MV-4-11 (cell line): ENCODE measurements at places on chromosomes 5 and 9.

DNA sequence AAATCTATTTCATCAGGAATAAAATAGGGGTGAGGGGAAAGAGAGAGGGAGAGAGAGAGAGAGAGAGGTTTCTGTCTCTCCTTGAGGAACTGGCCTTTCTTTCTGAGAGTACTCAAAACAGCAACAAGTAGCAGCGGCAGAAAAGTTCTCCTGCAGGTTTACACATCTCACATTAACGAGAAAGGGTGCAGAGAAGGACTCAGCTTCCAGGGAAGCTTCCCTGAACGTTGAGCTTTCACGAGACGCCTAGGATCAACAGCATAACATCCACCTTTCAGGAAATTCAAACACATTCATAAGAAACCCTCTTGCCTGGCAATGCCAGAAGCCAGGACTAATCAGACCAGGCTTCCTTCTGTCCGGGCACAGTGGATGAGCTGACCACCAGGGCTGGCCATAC is 162.9 kb downstream of the ZDHHC21 start:
- DNase-seq: no peak

- no peak for DNase-seq
These were observed 184.7 kb upstream of the PPP1R26 start for GRCh38 chr9:135294836-135295235.

GRCh38 chr5:40165106-40165788 is 514.5 kb upstream of the PTGER4 start:
- no peak for DNase-seq

DNA sequence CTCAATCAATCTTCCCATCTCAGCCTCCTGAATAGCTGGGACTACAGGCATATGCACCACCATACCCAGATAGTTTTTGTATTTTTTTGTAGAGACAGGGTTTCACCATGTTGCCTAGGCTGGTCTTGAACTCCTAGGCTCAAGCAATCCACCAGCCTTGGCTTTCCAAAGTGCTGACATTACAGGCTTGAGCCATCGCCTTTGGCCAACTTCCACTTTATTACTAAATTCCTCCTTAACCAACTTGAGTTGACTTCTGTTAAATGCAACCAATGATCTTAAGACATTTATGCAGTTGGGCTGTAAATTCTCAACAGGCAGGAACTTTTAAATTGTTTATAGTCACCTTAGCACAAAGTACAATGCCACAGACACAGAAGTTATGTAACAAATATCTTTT is 2.8 kb downstream of the LARS1 start:
- DNase-seq: no peak

- no peak for DNase-seq
These were observed 70.2 kb downstream of the PRUNE2 start for GRCh38 chr9:76835571-76836283.

DNA sequence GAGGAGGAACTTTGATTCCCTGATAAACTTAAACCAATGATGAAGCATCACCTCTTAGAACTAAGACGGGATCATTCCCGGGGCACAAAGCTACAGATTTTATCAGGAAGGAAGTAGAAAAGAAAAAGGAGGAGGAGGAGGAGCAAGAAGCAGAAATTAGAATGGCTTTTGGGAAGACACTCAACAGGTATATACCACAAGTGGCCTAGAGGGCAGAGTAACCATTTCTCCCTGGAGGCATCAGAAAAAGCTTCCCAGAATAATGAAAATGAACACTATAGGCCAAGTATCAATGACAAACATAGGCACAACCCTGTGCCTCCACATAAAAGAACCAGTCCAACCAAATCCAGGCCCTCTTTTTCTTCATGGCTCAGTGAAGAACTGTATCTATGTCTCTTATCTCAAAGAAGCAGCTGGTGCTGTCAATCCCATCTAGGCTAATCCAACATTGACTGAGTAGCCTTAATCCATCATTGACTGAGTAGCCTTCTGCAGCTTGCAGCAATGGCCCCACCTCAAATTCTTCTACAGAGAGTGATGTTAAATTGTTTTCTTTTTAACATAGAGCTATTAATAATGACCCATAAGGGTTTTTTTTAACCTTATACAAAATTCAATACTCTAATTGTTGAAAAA is 178.8 kb upstream of the KIF2A start:
- DNase-seq: no peak

DNA sequence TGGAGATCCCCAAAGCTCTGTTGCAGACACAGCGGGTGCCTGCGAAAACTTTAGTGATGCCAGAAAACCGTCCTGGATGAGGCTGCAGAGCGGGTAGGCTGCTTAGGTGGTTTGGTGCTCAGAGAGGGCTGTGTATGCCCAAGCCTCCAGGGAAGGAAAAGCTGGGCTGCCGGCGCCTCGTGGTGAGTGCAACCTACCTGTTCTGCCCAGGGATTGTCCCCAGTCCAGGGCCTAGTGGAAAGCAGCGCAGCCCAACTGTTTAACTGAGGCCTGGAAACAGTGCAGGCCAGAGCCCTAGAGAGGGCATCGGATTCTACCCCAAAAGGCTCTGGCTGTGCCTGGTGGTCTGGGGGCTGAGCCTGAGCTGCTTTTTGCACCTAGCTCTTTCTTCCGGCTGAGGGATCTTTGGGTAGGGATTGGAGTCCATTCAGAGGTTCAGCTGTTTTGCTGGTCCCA is 2.8 kb downstream of the LMX1B start:
- no peak for DNase-seq

DNA sequence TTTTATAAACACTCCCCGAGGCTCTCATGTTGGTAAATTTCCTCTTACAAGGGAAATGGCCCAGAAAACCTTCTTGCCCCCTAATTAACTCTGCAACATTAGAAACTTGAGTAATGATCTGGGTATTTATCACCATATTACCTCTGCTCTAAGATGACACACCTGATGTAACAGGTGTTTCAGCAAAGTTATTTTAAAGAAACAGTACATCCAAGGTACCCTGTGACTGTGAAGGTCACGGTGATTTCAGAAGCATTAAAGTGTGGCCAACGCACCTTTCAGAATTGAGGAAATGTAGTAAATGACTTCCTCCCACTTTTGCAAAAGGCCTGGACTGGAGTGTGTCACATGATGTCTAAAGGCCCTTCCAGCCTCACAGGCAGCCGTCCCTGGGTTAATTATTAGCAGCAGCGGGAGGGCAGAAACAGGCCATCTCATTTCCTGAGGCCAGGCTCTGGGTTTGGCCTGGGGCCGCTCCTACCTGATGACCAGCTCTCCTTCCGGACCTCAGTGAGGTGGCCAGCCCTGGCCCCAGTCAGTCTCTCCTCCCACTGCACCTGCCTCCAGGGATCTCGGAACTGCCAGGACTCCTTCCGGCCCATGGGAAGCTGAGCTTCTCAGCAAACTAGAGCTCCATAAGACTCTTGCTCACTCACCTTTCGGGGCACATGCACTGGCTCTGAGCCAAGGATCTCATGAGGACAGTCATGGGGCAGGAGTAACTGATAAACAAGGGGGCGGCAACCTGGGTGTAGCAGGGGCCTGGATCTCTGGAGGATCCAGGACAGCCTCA is 20.7 kb downstream of the PTPN3 start:
- DNase-seq: no peak

GRCh38 chr5:138471052-138471361 is 5.7 kb downstream of the EGR1 start:
- DNase-seq: no peak

GRCh38 chr5:6084376-6084775 is 294.0 kb downstream of the MED10 start:
- no peak for DNase-seq

- peak; percentile 8 for DNase-seq
These were observed 68.6 kb upstream of the DPYSL3 start for GRCh38 chr5:147578228-147579024.

DNA sequence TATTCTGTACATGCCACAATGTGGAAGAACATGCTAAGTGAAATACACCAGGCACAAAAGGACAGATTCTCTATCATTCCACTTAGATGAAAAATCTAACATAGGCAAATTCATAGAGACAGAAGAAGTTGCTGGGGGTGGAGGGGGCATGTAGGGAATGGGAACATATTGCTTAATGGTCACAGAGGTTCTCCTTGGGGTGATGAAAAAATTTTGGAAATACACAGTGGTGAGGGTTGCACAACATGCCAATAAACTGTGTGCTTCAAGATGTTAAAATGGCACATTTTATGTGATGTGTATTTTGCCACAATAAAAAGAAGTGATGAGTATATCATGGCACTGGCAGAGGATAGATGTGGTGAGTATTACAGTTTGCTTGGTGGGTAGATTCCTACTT is 111.9 kb downstream of the SUSD1 start:
- DNase-seq: peak; percentile 45

GRCh38 chr5:15564957-15565356 is 65.0 kb downstream of the FBXL7 start:
- DNase-seq: no peak

DNA sequence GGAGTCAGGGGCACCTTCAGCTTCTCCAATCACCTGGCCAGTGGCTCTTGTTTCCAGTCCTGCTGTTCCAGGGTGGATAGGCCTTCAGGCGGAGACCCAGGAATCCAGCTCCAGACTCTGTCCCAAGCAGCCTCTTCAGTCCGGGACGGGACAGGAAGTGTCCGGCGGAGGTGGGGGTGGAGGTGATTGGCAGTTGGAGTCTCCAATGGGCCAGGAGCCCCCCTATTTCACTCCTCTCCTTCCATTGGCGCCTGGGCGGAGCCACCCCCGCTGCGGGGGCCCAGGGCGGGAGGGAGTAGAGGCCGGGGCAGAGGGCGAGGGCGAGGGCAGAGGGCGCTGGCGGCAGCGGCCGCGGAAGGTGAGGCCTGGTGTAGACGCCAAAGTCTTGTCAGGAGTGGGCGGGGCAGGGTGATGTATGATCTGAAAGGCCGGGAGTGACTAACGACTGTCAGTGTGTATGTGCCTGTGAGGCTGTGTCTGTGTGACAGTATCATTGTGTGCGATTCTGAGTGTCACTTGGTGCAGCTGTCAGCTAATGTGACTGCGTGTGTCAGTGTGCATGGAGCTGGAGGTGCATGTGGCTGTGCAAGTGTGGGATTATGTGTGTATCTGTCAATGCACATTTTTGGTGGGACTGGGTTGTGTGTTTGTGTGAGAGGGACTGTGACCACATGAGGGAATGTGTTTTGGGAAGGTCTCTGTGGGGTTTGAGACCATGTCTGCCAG is at the start of gene IL11RA:
Gene IL11RA, plus strand, starts transcription at position 310 of the 726 bp plus-strand sequence. CDS start 3,033 bp downstream, outside the sequence.
- DNase-seq: peak; percentile 77

- no peak for DNase-seq
These were observed 151.4 kb downstream of the COL23A1 start for GRCh38 chr5:178438796-178439195.

DNA sequence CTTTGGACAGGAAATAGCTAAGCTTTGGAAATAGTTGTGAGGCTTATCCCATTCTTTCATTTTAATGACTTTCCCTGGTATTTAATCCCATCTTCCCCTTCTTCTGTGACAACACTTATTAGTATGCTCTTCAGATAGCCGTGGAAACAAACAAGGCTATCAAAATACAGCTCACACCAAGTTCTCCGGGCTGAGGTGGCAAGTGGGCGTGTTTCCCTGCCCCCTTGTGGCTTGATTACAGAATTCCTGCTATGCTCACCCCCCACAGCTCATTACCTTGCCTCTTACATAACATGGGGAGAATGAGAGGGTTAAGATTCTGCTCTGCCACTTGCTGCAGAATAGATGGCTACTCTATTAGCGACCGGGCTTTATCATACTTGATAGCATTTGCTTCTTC is 437.1 kb upstream of the TLE4 start:
- no peak for DNase-seq

- DNase-seq: no peak
These were observed 146.1 kb downstream of the CAAP1 start for GRCh38 chr9:26746357-26747072.

- peak; percentile 55 for DNase-seq
These were observed 176.4 kb upstream of the PLCXD3 start for GRCh38 chr5:41686767-41687166.

DNA sequence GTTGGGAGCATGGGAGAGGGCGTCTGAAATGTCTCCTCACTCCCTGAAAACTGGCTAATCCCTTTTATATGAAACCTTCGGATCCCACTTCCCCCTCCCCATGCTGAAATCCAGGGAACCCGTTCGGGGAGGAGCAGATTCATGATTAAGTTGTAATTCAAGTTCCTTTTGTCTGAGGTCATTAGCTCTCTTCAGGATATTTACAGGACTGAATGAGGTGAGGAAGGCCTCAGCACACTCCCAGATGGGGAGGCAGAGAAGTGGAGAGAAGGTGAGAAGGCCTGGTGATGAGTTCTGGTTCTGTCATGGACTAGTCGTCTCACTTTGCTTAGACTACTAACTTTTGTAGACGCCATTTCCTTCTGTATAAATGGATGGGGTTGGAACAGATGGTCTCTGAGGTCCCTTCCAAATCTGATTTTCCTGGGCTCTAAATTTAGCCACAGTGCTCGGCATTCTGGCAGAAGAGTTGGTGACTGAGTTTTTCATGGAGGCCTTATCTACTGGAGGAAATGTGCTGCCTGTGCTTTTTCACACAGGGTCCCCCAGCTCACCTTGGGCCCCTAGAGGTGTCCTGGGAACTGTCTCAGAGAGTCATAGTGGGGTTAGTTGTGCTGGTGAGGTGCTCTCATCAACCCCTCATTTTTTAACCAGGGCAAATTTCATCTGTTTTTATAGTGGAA is 62.3 kb downstream of the PRDM6 start:
- DNase-seq: no peak

DNA sequence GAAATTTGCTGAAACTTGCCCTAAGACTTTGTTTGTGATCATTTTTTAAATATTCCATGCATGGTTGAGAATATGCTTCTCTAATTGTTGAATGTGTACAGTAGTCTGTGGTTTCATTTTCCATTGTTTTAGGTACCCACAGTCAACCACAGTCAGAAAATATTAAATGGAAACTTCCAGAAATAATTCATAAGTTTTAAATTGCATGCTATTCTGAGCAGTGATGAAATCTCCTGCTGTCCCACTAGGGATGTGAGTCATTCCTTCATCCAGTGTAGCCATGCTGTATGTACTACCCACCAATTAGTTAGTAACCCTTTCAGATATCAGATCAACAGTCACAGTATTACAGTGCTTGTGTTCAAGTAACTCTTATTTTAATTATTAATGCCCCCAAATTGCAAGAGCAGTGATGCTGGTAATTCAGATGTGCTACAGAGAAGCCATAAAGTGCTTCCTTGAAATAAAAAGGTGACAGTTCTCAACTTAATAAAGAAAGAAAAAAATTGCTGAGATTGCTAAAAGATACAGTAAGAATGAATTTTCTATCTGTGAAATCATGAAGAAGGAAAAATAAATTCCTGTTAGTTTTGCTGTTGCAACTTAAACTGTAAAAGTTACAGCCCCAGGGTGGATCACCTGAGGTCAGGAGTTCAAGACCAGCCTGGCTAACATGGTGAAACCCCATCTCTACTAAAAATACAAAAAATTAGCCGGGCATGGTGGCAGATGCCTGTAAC is 79.9 kb upstream of the FBXL17 start:
- peak; percentile 63 for DNase-seq

- DNase-seq: no peak
These were observed 69.4 kb upstream of the SSBP2 start for GRCh38 chr5:81820318-81820636.

DNA sequence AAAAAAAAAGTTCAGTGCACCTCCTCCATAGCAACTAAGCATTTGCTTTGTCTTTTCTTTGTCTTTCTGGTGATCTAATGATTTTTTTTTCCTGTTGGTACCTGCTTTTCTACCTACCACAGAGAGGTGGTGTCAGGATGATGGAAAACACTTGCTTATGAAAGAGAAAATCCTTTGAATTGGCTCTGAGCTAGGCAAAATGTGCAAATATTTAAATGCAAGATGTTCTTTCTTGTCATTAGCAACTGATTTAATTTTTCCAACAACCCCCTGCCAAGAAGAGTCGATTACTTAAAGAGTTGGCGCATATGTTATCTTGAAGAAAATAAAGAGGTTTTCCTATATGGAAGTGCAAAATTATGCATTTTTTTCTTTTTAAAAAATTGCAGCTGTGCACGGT is 37.7 kb downstream of the TNC start:
- DNase-seq: no peak

GRCh38 chr5:102324714-102325113 is 28.6 kb upstream of the SLCO4C1 start:
- DNase-seq: no peak
